ENCODE measurements at places on chromosomes 1 and 21.

GRCh38 chr1:81681114-81681513, 119.6 kb upstream of the ADGRL2 start:
- DNase-seq = no peak

GRCh38 chr1:52579415-52579814, 22.8 kb upstream of the GPX7 start:
- DNase-seq = no peak

DNA sequence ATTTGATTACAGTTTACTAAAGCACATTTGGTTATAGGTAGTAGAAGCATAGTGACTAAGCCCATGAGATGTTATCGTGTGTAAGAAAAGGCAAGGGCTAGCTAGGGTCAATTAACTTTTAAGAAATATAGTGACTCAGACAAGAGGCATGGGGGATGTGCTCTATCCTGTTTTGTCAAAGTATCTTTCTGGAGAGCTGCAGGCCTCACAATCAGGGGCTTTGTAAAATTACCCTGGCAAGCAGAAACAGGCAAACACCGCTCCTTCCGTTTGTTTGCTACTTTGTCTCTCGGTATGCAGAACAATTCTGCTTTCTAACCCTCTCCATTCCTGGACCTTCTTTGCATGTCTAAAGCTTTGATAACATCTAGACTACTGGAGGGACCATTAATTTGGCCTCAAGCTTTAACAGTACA, 26.1 kb upstream of the ZNF697 start:
- DNase-seq = no peak

DNA sequence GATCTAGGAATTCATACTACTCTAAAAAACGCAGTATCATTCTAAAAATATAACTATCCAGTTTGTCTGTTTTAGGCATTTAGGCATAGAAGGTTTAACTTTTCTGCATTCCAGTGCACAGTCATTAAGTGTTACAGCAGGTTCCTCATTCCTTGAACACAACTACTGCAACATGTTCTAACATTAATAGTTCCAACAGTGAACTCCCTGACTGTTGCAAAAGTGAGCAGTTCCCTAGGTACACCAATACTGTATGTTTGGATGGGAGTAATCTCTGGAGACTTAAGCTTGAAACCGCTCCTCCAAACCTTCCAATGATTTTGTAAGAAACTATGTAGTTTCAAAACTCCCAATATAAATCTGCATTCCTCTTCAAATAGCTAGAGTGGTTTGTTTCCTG, 46.2 kb downstream of the UCHL5 start:
- no peak for DNase-seq

DNA sequence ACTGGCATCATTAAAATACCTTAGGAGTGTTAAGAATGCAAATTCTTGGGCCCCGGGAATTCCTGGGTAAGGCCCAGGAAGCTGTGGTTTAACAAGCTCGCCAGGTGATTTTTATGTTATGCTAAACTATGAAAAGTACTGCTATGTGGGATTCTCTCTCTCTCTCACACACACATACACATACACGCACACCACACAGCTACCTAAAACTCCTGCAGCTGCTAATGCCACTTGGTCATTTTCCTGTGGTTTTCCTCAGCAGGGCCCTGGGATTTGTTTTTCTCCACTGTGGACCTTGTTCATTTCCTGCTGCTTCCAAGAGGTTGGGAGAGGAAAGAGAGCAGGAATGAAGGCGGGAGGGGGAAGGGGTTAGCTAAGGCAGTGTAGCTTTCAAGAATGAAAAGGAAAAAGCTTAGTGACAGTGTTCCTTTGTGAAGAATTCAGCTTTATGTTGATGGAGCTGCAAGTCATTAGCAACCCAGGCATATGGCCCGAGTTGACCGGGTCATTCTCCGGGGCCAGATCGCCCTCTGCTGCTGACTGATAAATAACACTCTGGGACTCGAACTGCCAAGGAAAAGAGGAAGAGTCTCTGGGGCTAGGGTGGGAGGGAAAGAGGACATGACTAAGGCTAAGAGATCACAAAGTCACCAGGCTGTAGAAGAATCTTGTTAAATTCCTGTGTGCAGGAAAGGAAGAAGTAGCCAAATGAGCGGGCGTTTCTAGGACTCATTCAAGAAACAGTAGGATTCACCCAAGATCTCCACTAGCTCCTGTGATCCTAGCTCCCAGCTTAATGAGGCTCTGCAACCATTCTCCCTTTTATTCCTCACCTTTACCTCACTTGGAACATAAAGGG, 30.5 kb upstream of the LRIG2 start:
- DNase-seq = peak; percentile 46

DNA sequence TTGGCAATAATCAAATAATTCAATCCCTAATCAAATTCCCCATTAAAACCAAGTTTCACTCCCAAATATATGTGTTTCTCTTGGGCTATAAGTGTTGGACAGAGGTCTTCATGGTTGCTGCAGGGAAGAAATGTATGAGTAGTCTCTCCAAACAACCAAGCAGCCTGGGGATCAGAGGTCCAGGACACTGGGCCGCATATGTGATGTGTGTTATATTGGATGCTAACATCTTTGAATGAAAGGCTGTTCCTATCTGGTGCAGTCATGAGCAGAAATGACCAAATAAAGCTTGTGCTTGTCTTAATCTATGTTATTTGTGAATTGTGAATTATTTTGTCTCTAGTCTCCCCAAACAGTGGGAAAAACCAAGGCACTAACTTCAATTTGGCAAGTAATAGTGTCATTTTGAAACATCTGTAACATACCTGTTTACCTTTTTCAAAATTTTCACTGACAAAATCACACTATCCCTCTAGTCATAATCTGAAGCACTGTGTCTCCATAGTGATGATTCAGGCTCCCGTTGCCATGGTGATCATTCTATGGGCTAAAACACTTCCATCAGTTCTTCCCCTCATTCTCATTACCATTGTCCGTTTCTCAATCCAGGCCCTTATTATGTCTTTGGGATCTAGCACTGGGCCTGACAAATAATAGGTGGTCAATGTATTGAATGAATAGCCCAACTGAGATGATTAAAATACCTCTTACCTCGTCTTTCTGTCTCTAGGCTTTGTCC, 12.5 kb upstream of the TADA1 start:
- DNase-seq = no peak

- DNase-seq = no peak
Observed at GRCh38 chr1:60033066-60033465, 40.5 kb downstream of the C1orf87 start.

DNA sequence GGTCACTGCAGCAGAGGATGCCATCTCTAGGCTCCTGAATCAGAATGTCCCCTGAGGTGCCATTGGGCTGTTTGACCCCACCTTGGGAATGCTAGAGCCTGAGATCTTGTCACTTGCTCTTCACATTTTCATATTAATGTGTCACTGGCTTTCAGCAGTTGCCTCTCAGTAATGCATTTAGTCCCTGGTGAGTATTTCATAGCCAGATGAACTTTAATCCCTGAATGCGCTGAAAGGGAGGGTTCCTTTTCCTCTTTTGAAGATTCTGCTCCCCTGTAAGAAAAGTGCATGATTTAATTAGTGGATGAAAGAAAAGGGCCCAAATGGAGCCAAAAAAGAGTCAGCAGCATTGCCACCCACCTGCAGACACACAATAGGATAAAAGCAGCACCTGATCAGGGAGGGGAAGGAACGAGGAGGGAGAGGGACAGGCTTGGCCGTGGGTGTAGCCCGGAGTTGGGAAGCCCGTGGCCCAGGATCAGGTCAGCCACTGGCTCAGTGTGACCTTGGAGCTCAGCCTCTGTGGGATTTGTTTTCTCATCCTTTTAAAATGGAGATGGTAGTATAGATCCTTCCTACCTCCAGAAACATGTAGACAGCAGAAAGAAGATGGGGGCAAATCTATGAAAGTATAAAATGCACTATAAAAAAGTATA, 31.1 kb downstream of the ROR1 start:
- no peak for DNase-seq

- no peak for DNase-seq
Observed at GRCh38 chr1:57218487-57219079, 205.3 kb downstream of the DAB1 start.

GRCh38 chr1:94105957-94106529, 14.9 kb downstream of the ABCA4 start:
- no peak for DNase-seq

GRCh38 chr1:234212764-234213657, 160.2 kb upstream of the COA6 start:
- DNase-seq = no peak

DNA sequence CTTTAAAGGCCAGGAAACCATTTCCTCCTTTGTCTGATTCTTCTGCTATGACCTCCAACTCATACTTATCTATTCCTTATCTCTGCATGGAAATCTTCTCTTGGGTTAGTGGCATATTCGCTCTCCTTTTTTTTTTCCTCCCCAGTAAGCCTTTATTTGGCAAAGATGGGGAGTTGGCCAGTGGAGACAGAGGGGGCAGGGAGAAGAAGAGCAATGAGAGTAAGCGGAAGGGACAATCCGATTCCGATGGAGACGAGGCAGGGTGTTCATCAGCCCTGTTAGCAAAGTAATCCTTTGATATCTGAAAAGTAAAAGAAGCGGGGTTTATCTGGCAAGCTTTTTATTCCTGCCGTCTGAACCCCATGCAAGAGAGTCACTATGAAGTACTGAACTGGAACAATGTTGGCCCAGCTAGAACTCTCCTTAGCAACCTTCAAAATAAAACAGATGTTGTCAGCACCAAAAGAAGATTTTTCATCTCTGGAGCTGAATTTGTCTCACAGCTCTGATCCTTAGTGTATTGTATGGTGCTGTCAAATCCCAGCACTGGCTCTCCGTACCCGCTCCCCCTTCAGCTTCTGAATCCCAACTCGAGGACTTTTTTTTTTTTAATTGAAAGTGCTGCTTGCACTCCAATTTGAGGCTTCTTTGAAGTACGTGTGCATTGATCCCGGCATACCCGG, 40.9 kb downstream of the PTGFRN start:
- no peak for DNase-seq

DNA sequence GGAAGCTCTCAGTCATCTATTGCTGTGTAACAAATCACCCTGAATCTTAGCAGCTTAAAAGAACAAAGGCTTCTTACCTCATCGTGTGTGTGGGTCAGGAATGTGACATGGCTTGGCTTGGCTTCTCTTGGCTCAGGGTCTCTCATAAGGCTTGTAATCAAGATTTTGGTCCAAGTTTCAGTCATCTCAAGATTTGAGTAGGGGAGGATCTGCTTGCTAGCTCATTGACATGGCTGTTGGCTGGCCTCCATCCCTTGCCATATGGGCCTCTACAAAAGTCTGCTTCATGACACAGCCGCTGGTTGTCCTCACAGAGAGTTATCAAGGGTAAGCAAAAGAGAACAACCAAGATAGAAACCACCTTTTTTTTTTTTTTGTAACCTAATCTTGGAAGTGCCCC, 207.7 kb downstream of the PTPRC start:
- no peak for DNase-seq

Measured in stimulated activated CD8-positive, alpha-beta memory T cell treated with anti-CD3 and anti-CD28 coated beads, Interleukin-4, amount 100 ng/mL, for 48 hours (primary cell).